ENCODE measurements at places on chromosomes 4 and X.
A peak's percentile ranks its signal among the peaks of the same experiment; 100 is the strongest.

DNA sequence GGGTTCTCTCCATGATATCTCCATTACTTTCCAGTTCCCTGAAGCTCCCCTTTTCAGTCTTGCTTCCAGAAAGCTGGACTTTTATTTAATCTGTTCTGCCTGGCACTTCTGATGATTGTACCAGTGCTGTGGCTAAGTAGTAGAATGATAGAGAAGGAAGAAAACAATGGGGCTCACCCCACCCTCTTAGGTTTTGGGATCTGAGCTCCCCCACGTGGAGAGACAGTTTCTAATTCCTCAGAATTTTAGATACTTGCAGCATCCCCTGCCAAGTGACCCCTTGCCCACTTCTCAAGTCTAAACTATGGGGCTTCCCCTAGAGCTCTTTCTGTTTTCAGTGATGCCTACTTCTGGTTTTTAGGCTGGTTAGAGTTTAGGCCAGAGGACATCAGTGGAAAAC, 73.9 kb downstream of the GC start:
- DNase-seq: no peak

DNA sequence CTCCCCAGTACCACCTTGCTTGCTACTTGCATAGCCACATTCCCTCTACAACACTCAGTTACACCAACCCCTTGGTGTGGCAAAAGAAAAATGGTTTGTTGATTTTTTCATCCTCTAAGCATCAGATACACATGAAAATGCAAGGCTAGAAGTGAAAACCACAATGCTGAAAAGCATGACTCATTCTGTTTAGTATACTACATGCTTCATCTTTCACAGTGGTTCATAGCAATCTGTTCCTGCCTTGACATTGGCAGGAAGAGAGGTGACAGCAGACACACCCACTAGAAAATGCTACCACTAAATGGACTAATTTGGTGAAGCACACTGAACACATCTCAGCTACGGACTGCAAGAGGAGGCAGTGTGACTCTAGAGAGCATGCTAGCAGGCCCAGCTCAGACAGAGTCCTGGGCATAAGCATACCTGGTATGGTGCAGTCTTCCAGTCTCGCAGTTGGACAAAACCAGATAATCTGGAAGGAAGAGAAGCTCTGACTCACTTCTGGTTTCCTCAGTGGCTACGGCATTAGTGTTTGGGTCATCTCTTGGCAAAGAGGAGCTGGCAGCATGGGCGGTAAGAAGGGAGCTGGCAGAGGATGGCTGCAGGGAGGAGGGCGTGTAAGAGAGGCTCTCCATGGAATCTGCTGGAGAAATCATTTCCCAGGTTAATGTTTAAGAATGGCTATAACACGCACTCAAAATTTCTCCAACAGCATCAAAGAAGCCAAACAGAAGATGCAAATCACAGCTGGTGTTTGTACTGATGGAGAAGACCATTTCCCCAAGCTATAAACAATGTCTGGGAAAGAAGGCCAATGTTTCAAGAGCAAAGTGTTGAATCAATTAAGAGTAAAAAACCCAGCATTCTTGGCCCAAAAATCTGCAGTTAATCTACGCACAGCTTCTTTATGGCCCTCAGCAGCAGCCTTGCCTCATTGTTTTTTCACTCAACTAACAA, 37.8 kb downstream of the GAB3 start:
- peak; percentile 53 for DNase-seq

- DNase-seq: no peak
Observed at GRCh38 chrX:13463608-13464007, 105.8 kb upstream of the EGFL6 start.

GRCh38 chrX:38183596-38183995, 37.1 kb downstream of the SRPX start:
- DNase-seq: no peak

DNA sequence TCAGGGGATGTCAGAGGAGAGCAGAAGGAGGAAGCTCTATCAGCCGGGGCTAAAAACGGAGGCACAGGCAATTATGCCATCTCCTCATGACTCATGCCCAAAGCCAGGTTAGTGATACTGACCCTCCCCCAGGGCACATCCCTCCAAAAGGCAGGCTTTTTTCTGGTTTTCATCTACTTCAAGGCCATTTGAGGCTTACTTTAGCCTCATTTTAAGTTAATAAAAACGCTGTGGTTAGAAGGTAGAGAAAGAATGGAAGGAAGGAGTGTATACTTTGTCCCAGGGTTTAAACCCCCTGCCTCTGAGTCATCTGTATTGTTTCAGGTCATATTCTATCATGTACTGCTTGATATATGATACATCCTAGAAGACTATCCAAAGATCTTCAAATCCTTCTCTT, 89.7 kb upstream of the NDP start:
- DNase-seq: no peak

Measured in activated CD4-positive, alpha-beta memory T cell treated with anti-CD3 and anti-CD28 coated beads, Interleukin-2, amount 10 ng/mL, durations not matched to agents 7 days and 5 days (primary cell).